ENCODE measurements at places on chromosomes 1 and 21. TPM values are rescaled to one million over a fixed set of nuclear protein-coding genes. Genes with fewer than 3 reads are reported as not detected.

- no peak for DNase-seq
Measured at GRCh38 chr1:198986036-198986435, 347.2 kb downstream of the PTPRC start.

DNA sequence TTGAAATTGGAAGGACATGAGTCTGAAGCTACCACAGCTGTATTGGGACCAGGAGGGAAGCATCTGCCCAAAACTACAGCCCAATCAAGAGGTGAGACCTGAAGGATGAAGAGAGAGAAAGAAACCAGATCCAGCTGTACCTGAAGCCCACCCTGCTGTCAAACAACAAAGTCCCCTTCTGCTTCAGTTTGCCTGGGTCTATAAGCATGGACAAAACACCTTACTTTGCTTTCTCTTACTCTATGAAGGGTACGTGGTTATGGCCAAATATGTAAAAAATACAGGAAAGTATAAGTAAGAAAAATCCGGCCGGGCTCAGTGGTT is 26.4 kb downstream of the TOMM20 start:
- no peak for DNase-seq

- no peak for DNase-seq
Measured at GRCh38 chr1:67689267-67690017, 4.4 kb downstream of the GADD45A start.

GRCh38 chr1:221701570-221702186 is 40.2 kb downstream of the DUSP10 start:
- DNase-seq, result no peak

DNA sequence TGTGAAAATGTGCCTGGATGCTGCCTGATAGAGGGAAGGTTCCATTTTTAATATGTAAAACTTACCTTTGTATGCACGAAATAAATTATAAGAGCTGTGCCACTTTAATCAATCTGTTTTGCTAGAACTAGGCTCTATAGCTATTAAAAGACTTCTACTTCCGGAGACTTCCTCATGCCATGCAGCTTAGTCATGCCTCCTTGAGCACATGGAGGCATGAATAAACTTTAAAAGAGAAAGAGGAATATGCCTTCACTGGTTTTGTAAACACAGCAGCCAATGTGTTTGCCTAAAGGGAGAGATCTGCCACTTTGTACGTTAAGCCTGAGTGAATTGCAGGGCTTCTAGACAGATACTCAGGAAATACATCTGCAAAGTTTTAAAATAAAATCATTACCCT is 604.6 kb downstream of the LRRIQ3 start:
- peak; percentile 6 for DNase-seq

DNA sequence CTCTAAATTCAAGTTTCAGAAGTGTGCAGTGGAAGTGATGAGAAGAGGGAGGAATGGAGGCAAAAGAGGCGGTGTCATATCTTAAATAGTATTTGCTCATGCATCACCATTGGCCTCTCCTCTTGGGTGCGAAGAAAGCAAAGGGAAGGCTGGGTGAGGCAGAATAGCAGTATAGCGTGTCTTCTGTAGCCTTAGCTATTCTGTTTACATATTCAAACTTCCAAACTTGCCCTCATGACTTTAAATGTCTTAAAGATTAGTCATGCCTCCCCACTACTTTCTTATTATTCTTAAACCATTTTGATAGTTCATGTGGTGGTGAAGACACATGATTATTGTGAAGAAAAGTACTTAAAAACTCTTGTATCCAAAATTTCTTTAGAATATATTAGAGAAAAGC is 104.6 kb upstream of the TENT5C start:
- DNase-seq, result no peak

IKBKE gene
- total RNA-seq, result 9.0 TPM
